BE2C (cell line): ENCODE measurements at places on chromosomes 5 and 9.

DNA sequence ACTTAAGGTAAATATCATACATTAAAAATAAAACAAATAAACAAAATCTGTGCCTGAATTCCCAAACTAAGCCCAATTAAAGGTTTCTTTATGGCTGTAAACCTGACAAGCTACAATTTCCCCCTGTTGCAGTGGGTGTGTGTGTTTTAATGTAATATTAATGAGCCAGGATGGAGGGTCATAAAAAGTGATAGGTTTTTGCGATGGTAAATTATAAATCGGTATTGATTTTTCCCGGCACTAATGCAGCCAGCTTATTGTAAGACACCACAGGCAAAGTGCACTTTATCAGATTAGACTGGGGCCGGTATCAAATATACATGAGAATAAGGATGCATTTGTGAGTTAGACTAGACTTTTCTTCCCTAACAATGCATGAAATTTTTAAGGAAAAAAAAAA lies 120.4 kb downstream of the EBF1 start:
- DNase-seq, result no peak

DNA sequence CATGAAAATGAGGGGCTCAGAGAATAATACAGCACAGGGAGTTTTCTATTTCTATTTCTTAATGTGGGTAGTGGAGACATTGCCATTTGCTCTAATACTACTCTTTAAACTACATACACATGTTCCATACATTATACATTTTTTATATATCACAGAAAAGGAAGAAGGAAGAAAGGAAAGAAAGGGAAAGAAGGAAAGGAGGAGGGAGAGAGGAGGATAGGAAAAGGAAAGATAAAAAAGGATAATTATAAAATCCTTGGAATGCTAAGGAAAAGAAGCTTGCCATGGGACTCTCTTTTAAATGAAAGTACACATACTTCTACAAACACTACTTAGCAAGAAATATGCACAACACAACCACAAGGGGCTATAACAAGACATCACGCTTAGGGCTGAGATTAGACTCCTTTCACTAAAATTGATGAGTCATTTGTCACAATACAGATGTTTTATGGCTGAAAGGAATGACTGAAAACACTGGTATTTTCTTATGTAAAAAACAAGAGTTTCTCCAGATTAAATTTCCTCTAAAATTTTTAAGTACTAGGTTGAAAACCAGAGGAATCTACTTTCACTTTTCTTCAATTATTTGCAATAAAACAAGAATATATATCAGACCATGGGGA lies 219.8 kb downstream of the ARL15 start:
- no peak for DNase-seq

- no peak for DNase-seq
Measured at GRCh38 chr9:137825324-137825989, 52.1 kb upstream of the CACNA1B start.

- no peak for DNase-seq
Measured at GRCh38 chr9:77744841-77745430, 96.8 kb upstream of the GNA14 start.

GRCh38 chr5:168217497-168217896 lies 73.9 kb upstream of the WWC1 start:
- DNase-seq, result no peak

GRCh38 chr9:87093777-87094176 lies 146.5 kb upstream of the GAS1 start:
- no peak for DNase-seq

DNA sequence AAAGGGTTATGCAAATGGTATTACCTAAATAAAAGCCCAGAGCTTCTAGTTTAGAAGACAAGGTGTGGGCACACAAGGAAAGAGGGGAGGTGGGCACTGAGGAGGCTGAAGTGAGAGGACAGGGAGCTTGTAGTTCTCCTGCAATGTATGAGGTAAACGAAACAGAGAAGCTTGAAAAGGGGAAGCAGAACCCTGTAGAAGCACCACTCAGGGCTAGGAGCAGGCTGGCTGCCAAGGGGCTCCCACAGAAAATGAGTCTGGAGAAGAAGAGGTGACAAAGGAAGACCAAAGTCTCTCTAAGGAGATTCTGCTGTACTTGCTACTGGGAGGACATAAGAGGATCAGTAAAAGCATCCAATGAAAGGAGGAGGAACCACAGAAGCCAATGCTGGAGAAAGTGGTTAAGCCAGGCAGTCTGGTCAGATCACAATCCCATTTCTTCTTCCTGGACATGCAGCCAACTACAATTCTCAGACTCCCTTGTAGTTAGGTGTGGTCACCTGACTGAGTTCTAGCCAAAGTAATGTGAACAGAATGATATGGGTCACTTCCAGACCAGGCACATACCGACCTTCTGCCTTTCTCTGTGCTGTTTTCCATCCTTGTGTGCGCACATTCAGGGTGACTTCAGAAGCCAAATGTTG lies 174.5 kb upstream of the MAP3K1 start:
- no peak for DNase-seq

DNA sequence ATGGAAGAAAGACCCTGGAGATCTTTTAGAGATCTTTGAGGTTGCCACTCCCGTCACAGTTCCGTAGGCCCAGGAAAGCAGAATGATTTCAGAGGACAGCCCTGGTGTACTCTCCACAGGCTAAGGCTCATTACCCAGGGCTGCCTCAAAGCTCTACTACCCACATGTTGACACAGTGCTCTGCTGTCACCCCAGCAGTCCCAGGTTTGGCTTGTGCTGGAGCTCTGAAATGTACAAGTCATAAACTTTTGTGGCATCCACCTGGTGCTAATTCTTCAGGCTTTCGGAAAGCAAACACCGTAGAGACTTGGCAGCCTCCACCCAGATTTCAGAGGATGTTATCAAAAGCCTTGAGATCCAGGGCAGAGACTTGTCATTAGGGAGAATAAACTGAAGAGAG lies 136.5 kb downstream of the MTRR start:
- DNase-seq, result no peak

- no peak for DNase-seq
Measured at GRCh38 chr9:14866200-14866749, 44.0 kb downstream of the FREM1 start.

DNA sequence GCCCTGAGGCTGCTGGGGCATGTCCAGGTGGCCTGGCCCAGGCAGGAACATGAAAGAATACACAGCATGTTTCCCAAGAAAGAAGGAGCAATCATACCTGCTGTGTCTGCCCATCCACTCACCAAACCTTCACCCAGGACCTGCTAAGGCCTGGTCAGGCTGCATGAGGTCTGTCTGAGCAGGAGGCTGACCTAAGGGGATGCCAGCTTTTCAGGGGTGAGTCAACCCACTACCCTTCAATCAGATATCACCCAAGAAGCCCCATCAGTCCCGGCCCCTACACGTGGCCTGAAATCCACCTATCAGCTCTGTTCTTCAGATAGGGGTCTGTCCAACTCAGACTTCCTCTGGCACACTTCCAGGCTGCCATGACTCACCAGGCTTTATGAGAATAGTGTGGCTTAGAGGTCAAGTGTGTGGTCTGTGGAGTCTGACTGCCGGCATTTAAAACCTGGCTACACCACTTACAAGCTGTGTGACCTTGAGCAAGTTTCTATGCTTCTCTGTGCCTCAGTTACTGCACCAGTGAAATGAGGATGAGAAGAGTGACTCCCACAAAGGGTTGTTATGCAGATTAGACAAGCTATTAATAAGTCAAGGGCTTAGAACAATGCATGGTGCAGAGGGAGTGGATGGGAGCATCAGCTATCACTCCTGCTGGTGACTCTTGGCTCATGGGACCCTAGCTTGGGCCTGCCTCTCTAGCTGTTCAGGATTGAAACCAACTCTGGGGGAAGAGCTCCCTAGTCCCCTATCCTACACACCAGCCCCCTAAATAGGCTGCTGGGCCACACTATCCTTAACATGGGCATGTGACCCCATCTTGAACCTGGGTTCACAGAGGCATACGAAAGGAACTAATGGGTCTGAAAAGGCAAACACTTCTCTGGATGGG lies 130.3 kb downstream of the PAX5 start:
- DNase-seq, result peak; percentile 92

- no peak for DNase-seq
Measured at GRCh38 chr5:57655228-57655627, 172.6 kb upstream of the ACTBL2 start.

DNA sequence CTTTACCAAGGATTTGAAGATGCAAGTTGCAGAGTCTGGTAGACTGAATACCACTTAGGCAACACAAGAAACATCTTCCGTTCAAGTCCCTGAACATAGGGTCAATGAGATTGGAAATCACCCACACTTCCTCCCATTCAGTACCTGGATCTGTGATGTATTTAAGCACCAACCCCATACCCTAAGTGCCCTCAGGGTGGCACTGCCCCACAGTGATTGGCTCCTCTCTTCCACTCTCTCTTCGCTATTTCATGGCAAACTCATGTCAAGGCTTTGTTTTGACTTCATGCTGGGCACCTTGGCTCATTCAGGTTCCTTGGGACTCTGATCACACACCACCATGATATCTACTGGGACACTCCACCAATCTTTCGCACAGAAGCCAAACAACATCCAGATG lies 53.7 kb downstream of the GGTA1 start:
- no peak for DNase-seq

GRCh38 chr9:92598382-92598781 lies 62.6 kb upstream of the ECM2 start:
- DNase-seq, result no peak

DNA sequence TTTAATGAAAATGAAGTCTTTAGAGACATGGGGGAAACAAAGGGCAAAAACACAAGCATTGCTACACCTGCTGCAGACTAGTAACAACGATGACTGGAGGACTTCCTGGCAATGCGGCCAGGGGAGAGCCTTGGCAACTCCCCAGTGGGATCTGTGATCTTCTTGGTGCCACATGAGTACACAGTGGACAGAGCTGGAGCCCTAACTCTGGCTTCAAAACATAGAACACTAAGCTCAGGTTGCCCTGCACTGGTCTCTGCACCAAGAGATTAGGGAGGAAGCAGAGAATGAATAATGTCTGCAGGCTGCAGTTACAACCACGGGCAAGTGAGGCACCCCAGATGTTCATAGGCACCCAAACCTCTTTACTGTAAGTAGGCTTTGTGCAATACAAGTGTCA lies 91.1 kb downstream of the MRPS27 start:
- no peak for DNase-seq

DNA sequence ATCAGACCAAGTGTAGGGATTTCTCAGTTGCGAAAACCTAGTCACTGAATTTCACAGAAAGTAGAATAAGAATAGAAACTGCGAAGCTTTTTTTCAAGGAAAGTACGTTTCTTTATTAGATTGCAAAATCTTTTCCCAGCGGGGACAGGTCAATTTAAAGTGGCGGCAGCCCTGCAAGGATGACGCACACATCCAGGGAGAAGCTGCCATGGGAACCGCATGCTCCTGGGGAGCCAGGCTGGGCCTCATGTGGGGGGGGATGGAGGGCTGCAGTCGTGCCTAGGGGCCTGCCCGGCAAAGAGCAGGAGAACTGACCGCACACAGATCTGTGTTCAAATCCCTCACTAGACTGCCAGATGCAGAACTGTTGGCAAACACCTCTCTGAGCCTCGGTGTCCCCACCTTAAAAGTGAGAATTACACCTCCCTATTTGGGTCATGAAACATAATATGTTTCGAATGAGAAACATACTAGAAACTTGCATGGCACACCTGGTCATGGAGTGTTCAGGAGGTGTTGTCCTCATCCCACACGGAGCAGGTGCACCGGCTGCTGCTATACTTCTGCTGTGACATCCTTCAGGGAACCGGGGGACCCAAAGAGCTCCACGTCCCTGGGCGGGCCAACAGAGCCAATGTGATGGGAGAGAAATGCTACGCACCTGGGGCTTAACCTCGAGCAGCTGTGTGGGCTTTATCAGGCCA lies 127.8 kb upstream of the PHYKPL start:
- no peak for DNase-seq
